Hippocampal formation (tissue), 2 donors: ENCODE measurements at places on chromosomes 3 and 15.
A peak's percentile ranks its signal among the peaks of the same experiment; 100 is the strongest.

DNA sequence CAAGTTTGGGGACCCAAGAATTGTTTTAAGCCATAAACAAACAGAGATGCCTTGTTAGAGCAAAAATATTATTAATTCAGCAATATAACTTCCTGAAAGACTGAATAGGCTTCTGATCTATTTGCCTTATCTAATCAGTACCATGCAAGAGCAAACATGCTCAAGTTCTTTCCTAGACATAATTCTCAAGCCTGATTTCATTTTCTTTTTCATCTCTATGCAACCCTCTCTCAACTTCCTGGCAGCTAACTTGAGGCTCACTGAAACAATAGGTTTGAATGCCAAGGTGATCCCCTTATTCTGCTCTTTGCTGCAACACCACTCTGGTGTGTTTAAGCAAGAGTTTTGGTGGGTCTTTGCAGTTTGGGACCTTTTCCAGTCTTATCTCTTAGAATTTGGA is 230.9 kb upstream of the CD96 start:
- DNase-seq, result no peak

GRCh38 chr15:39350785-39351184 is 230.1 kb upstream of the THBS1 start:
- no peak for DNase-seq

DNA sequence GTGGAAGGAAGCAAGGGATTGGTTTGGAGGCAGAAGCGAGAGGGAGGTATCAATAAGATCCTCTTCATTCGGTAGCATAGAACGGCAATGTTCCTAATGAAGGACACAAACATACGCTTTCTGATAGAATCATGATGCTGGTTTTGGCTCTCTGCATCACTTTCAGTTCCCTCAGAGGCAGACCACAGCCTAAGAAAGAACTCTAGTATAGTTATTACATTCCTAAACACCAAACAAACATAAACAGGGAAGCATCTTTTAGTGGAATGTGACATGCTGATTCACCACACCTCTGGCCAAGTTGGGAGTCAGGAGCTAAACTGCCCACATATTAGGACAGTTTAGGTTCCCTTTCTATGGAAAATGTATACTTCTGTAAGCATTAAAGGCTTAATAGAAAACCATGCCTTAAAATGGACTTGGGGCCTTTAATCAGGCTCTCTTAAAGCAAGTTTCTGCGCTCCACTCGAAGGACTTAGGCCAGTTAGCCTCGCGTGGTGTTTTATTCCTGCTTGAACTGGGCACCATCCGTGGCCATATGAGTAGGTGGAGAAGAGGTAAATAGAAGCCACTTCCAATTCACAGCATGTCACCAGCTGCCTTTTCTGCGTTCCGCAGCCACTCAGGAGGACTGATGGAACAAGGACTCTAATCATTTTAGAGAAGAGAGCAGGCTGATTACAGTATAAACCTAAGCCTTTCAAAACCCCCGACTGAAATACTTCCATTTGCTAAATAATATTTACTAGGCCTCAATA is 53.7 kb downstream of the CD47 start:
- DNase-seq, result no peak

GRCh38 chr3:127112796-127113570 is 79.9 kb upstream of the PRR23E start:
- DNase-seq, result no peak

DNA sequence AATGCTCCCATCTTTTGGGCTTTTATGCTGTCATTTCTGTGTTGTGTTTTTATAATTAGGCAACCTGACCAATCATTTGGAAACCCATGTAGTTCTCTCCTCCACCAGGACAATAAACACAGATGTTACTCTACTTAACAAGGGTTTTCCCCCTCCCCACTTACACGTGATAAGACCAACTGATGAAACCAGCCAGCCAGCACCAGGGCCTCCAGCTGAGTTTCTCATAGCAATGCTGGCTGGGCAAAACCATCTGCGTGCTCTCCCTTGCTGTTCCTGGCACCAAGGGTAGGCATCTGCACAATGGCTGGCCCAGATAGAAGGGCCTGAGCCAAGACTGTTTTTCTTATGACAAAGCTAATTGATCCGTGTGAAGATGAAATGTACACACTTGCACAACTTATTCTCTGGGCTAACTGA is 310.4 kb downstream of the PLCL2 start:
- peak; percentile 77 for DNase-seq

DNA sequence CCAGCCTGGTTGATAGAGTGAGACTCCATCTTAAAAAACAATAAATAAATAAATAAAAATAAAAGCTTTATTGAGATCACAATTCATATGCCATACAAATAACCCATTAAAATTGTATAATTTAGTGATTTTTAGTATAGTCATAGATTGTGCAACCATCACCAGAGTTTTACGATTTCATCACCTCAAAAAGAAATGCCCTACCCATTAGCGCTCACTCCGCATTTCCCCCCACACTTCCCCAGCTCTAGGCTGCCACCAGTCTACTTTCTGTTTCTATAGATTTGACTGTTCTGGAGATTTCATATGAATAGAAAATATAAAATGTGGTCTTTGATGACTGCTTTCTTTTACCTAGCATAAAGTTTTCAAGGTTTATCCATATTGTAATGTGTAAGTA is 57.0 kb downstream of the ARHGEF26 start:
- no peak for DNase-seq

DNA sequence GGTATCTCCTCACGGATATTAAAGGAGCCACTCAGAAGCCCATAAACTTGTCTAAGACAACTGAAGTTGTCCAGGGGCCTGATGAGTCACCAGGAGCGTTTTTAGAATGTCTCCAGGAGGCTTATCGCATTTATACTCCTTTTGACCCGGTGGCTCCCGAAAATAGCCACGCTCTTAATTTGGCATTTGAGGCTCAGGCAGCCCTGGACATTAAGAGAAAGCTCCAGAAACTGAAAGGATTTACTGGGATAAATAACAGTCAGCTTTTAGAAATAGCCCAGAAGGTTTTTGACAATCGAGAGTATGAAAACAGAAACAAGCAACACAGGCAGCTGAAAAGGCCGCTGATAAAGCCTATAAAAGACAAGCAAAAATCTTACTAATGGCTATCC is 4.1 kb downstream of the DET1 start:
- no peak for DNase-seq

GRCh38 chr3:69761896-69762767 is 22.9 kb downstream of the MITF start:
- no peak for DNase-seq

GRCh38 chr3:55584716-55585368 is 97.7 kb upstream of the WNT5A start:
- DNase-seq, result no peak

- DNase-seq, result no peak
These were observed 14.9 kb downstream of the LEKR1 start for GRCh38 chr3:156840826-156841689.

GRCh38 chr15:67601073-67601472 is 58.6 kb downstream of the MAP2K5 start:
- no peak for DNase-seq

- no peak for DNase-seq
These were observed 492.6 kb downstream of the SQOR start for GRCh38 chr15:46127361-46127874.

DNA sequence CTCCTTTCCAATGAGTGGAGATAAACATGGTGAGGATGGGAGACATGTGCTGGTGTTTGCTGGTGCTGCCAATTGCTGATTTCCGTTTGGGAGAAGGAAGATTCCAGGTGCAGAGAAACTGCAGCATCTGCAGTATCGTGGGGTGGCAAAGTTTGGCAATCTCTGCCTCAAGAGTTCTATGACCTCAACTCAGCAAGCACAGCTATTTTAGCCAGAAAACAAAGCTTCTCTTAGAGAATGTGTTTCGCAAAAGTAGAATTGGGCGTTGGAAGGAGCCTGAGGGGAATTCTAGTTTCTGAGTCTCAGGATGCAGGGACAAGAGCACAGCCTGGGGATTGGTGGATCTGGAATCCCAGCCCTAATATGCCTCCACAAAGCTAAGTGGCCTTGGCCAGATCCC is 18.2 kb upstream of the SHC4 start:
- DNase-seq, result no peak
